ENCODE measurements at places on chromosomes 1 and 21.
A peak's percentile ranks its signal among the peaks of the same experiment; 100 is the strongest.

GRCh38 chr1:89064632-89065031 lies 376 bp downstream of the GBP1 start:
- H3K4me3 ChIP-seq, result peak overlapping the region; percentile 96
- peak overlapping the region; percentile 97 for H3K27ac ChIP-seq
- H3K27me3 ChIP-seq, result no peaks in the 10 kb centered on the region
- peaks cover 35% of the 10 kb centered on the region for H3K4me1 ChIP-seq
- no peaks in the 10 kb centered on the region for H3K36me3 ChIP-seq

DNA sequence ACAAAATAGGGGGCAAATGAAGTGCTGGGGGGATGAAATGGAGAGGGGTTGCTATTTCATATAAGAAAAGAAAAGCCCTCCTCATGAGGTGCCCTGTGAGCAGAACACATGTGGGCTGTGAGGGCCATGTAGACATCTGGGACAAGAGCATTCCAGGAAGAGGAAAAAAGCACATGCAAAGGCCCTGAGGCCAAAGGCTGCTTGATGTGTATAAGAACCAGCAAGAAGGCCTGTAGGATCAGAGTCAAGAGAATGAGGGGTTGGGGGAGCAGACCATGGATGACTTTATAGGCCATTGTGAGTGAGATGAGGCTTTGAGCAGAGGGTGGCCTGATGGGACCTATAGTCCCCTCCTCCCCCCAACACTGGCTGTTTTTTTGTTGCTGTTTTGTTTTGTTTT lies 7.7 kb upstream of the RAB4A start:
- H3K4me3 ChIP-seq, result no peak overlapping the region
- H3K4me1 ChIP-seq, result peaks cover 11% of the 10 kb centered on the region
- H3K27me3 ChIP-seq, result no peaks in the 10 kb centered on the region
- no peak for DNase-seq

DNA sequence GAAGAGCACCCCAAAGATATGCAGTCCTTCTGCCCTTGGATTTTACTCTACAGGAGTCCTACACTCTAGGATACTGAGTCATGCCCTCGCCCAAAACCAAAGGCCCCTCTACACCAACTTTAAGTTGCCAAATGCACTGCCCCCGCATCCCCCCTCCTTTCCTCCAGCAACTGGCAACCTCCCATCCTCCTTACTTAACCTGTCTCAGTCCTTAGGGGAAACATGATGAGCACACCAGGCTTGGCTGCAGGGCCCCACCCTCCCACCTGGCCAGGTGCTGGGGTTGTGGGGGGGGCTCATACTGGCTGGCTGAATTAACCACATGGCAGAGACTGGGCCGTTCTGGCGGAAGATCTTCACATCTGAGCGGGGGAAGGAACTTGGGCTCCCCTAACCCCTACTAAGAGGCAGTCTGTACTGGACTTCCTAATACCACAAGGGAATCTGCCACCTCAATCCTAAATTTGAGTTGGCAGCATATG lies 1.2 kb downstream of the HDGF start:
- no peaks in the 10 kb centered on the region for H3K27me3 ChIP-seq
- H3K4me3 ChIP-seq, result peak overlapping the region; percentile 94

DNA sequence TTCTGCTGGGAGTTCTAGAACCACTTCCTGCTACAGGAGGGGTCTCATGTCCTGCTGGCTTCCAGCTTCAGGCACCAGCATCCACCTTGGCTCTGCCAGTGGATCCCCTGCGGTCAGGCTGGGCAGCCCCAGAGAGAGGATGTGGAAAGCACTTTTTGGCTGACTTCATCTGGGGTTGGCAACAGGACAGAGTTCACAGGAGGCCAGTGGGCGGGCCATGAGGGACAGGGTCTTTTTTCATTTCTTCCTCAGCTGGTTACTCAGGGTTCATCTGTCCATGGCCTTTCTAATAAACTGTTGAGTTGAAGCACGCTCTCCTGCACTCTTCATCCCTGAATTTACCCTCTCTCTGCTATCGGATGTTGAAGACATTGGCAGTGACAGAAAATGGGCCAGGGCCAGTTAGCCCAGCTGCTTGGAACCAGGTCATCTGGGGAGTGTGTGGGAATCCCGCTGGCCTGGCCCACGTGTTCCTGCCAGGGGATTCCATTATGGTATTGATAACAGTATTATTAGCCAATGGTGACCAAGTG lies 45.2 kb downstream of the RPS6KA1 start:
- H3K4me3 ChIP-seq, result no peak overlapping the region
- H3K27ac ChIP-seq, result peak overlapping the region; percentile 43
- no peak for DNase-seq
- H3K27me3 ChIP-seq, result no peaks in the 10 kb centered on the region

GRCh38 chr1:14778898-14779865 lies 180.7 kb downstream of the KAZN start:
- H3K4me3 ChIP-seq, result no peak overlapping the region
- H3K4me1 ChIP-seq, result peaks cover 4% of the 10 kb centered on the region
- H3K27me3 ChIP-seq, result peaks cover 43% of the 10 kb centered on the region
- no peak for DNase-seq
- H3K27ac ChIP-seq, result no peak overlapping the region

DNA sequence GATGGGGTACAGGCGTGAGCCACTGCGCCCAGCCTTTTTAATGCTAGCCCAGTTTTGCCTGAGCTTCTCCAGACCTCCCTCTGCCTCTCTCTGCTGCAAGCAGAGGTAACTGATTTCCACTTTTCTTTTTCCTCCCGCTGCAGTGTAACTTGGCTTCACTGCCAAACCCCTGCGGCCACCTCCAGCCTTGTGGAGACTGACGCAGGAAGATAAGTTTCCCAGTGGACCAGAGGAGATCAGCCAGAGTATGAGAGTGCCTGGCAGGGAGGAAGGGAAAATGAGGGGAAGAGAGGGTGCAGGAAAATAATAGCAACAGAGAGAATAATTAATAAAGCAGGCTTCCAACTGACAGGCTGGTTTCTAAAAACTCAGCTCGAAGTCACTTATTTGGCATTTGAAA lies 143.7 kb downstream of the PCNX2 start:
- peaks cover 15% of the 10 kb centered on the region for H3K36me3 ChIP-seq
- H3K4me3 ChIP-seq, result no peak overlapping the region
- no peaks in the 10 kb centered on the region for H3K27me3 ChIP-seq

DNA sequence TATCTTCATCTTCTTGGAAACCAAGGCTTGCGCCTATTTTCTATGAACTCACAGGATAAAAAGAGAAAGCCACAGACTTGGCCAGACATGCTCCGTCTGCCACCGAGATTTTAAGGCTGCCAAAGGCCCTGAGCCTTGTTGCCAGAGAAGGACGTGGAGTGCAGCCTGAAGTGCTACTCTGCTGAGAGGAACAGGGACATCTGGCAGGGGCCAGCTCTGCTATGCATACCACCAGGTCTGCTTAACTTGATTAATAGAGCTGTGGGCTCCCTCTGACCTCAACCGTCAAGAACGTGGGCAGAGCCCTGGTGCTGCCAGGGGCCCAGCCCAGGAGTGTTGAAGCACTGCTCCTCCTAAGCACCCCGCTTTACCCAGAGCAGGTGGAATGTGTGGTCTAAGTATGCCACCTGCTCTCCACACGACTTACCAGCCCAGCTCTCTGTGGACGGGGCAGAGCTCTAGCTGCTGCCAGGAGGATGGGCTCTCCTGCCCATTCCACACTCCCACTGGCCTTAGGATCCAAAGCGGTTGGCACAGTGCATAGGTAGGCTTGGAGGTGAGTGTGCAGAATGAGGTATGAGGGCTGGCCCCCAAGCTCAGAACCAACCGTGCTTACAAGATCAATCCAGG lies 10.6 kb downstream of the HCRTR1 start:
- H3K36me3 ChIP-seq, result peaks cover 5% of the 10 kb centered on the region
- no peak for DNase-seq
- H3K4me3 ChIP-seq, result no peak overlapping the region
- H3K27me3 ChIP-seq, result no peaks in the 10 kb centered on the region
- H3K27ac ChIP-seq, result no peak overlapping the region

DNA sequence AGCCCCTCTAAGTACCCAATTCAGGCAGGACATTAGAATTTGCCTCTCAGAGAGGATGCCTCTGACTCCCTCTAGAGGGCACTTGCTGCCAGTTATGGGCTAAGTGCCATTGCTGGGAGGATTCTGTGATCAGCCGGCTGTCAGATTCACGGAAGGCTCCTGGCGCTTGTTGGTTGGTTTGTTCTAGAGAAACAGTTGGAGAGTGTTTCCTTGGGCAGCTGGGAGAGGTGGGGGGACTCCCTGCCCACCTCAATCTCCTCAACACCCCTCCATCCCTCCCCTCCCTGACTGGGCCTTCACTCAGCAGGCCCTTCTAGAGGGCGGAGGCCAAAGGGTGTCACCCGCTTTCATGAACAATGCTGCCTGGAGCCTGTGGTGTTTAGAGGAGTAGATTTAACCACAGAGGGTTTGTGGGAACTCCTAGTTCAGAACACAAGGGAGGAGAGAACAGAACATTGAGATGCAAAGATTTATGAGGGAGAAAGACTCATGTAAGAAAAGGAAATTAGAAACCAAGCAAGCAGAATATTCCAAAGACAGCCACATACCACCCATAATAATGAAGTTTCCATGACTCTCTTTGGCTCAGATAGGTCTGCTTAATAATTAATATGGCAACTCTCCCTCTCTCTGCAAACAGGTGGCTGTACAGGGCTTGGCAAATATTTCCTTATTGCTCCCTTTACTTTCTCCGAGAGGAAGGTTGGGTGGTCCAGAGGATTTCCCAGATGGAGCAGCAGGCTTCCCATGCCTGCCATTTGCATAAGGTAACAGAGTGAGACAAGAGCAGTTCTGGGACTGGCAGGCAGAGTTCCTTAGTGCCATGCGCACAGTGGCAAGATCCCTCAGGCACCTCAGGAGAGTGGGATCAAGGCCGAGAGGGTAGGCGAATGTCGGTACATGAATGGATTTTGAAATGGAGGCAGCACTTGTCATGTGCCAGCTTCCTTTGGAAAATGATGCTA lies 30.0 kb upstream of the ACP6 start:
- peaks cover 24% of the 10 kb centered on the region for H3K4me1 ChIP-seq
- H3K4me3 ChIP-seq, result peak overlapping the region; percentile 64
- DNase-seq, result peak; percentile 38

- DNase-seq, result no peak
- peak overlapping the region; percentile 84 for H3K27ac ChIP-seq
- no peaks in the 10 kb centered on the region for H3K27me3 ChIP-seq
- peaks cover 20% of the 10 kb centered on the region for H3K4me1 ChIP-seq
Measured at GRCh38 chr1:43576521-43576920, 45.8 kb downstream of the PTPRF start.

GRCh38 chr21:31798842-31799704 lies 67.2 kb upstream of the SCAF4 start:
- no peak overlapping the region for H3K27ac ChIP-seq
- no peaks in the 10 kb centered on the region for H3K36me3 ChIP-seq
- peaks cover 56% of the 10 kb centered on the region for H3K27me3 ChIP-seq
- no peaks in the 10 kb centered on the region for H3K4me1 ChIP-seq
- no peak for DNase-seq

GRCh38 chr1:95408507-95409136 lies 174.6 kb downstream of the RWDD3 start:
- H3K27ac ChIP-seq, result no peak overlapping the region
- no peaks in the 10 kb centered on the region for H3K36me3 ChIP-seq
- no peaks in the 10 kb centered on the region for H3K4me1 ChIP-seq
- H3K27me3 ChIP-seq, result peaks cover 20% of the 10 kb centered on the region
- no peak for DNase-seq

- H3K4me3 ChIP-seq, result no peak overlapping the region
- H3K36me3 ChIP-seq, result no peaks in the 10 kb centered on the region
- no peak overlapping the region for H3K27ac ChIP-seq
Measured at GRCh38 chr1:79811173-79811572, 804.6 kb upstream of the ADGRL4 start.

DNA sequence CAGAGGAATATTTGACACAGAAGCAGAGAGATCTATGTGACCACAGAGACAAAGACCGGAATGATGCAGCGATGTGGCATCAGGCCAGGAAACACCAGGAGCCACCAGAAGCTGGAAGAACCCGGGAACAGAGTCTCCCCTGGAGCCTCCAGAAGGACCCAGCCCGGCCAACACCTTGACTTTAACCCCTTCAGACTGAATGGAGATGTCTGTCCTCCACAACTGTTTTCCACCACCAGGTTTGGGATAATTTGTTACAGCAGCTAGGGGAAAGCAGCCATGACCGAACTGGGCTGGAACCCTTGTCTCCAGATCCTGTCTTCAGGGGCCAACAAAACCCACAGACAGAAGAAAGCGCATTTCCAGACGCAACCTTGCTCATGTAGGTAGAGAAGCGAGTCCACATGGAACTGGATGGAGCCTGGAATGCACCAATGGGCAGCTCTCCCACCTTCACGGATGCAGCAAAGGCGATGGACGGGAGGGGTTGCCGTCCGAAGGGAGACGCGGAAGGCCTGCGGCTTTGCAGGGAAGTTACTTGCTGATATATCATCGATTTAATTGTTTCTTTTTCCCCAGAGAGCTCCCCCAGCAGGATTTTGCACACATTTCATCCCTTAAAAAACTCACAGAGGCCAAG lies 396.6 kb downstream of the NPHP4 start:
- H3K4me1 ChIP-seq, result no peaks in the 10 kb centered on the region
- no peaks in the 10 kb centered on the region for H3K36me3 ChIP-seq
- H3K4me3 ChIP-seq, result no peak overlapping the region
- DNase-seq, result no peak

Data from T-helper 17 cell (primary cell).